ENCODE measurements at places on chromosomes 4 and X.
A peak's percentile ranks its signal among the peaks of the same experiment; 100 is the strongest.

DNA sequence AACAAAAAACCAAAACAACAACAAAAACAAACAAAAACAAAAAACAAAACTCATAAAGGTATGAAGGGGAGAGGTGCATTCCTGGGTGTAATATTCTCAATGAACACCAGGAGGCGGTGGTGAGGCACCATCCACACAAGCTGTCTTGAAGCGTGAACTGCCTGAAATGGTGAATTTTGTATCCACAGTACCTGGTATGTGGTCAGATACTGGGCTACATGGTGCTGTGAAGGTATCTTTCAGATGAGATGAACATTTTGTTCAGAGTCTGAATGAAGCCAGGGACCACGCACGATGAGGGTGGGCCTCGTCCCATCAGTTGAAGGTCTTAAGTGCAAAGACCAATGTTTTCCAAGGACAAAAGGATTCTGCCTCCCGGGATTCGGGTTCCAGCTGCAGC, 58.5 kb downstream of the ASMT start:
- peak; percentile 28 for DNase-seq

DNA sequence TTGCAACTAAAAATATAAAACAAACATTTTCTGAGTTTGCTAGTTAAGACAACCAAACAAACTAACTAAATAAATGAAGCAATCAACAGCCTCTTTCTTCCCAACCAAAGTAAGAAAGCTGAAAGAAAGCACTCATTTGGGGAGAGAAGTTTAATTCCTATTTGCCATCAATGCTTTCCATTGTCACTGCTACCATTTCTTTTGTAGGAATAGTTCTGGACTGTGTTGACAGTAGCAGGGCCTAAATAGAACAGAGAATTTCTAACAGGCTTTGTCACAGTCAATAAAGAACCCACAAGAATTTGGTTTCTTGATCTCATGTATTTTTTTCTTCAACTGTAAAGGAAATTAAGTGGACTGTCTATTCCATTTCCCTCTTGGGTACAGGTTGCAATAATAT, 1886.4 kb upstream of the TENM3 start:
- no peak for DNase-seq

GRCh38 chr4:56272003-56272402, 115.3 kb downstream of the AASDH start:
- peak; percentile 78 for DNase-seq

GRCh38 chr4:156896527-156896926, 75.1 kb downstream of the PDGFC start:
- DNase-seq = no peak

- DNase-seq = no peak
Measured at GRCh38 chr4:101199507-101200285, 147.6 kb downstream of the PPP3CA start.

GRCh38 chr4:40622913-40623312, 6.8 kb downstream of the RBM47 start:
- no peak for DNase-seq

DNA sequence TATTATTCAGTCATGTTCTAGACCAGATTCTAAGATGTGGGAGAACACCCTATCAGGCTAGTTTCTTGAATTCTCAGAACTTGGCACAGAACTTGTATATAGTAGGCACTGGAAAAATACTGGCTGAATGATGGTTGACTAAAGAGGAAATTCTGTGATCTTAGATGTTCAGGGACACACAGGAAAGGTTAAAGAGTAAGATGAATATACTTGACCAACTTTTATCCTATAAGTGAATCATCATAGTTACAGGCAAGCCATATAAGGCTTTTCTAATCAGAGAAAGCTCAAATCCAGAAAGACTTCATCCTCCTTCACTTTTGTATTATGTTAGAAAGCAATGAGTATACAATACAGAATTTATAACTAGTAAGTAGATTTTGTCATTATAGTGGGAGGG, 53.8 kb downstream of the SEPTIN11 start:
- DNase-seq = no peak

DNA sequence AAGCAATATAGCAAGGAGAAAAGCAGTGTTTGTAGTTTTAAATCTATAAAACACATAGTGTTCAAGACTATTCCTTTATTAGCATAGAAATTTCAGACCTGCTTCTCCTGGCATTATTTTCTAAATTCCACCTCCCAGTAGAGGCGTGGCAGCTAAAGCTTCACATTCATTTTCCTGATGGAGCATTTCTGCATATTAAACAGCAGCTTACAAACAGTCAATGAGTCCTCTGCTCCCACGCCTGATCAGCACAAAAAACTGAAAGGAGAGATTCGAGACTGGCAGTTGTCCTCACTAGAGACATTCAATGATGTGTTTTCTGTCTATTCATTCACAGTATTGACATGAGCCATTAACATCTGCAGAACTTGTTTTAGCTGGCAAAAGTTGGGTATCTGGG, 61.4 kb downstream of the SHISA3 start:
- no peak for DNase-seq

DNA sequence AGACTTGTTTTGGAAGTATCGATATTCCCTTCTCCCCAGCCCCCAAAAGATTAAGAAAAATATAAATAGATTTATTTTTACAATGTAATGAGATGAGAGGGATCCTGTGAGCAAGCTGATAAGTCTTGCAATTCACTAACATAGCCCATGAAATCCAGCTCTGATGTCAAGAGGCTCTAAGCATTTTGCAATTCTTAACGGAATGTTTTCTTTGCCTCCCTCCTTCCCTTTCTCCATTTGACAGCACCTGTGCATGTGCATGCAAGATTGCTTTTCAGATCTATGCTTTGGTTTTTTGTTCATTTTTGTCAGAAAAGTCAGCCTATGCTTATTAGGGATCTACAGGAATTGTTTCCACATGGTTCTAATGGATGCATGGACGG, 169.9 kb downstream of the SLIT2 start:
- no peak for DNase-seq

GRCh38 chrX:147850875-147851274, 60.8 kb upstream of the FMR1 start:
- no peak for DNase-seq

GRCh38 chr4:4838051-4838935, 21.2 kb upstream of the MSX1 start:
- DNase-seq = no peak

Measured in transverse colon (tissue), 4 donors.